ENCODE measurements at places on chromosomes 1 and 21. TPM values are rescaled to one million over a fixed set of nuclear protein-coding genes. Genes with fewer than 3 reads are reported as not detected.

DNA sequence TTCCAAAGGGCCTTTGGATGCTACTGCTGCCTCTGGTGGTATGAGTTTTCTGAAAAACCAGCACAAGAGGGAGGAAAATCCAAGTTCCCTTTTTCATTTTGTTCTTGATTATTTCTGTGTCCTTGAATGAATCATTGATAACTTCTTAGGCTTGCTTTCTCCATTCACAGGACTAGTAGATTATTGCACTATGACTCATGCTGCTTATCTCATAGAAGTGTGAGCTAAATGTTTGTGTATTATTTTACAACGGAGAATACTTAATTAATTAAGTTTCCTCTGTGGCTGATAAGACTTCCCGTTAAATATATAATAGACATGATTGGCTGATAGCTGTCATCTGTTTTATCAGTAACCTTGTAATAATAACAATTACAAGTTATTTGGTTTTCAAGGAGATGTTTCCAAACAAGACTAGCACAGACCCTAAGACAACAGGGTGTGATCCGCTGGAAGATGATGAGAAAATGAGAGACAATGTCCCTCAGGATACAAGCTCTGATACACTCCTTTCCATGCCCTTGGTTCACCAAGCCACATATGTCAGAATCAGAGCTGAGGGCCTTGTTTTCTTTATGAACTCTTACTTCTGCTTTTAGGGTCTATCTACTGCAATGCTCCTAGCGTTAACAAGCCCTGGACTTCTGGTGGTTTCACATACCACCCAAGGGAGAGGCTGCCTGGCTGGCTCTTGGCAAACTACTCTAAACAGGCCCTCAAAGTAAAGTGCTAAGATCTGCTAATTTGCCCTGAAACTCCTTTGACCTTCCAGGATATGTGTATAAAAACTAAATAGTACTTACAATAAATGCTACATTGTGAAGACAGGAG is 1078.3 kb downstream of the TTLL7 start:
- H3K27me3 ChIP-seq: peaks cover 25% of the 10 kb centered on the region
- H3K36me3 ChIP-seq: no peaks in the 10 kb centered on the region
- DNase-seq: peak; percentile 89
- no peak overlapping the region for H3K4me3 ChIP-seq

GRCh38 chr1:998745-998994 is 1.2 kb downstream of the HES4 start:
- DNase-seq: no peak
- no peak overlapping the region for H3K27ac ChIP-seq

- H3K4me3 ChIP-seq: no peak overlapping the region
- no peaks in the 10 kb centered on the region for H3K4me1 ChIP-seq
- no peak for DNase-seq
- no peaks in the 10 kb centered on the region for H3K36me3 ChIP-seq
Observed at GRCh38 chr1:112144733-112145426, 155.4 kb upstream of the KCND3 start.

DNA sequence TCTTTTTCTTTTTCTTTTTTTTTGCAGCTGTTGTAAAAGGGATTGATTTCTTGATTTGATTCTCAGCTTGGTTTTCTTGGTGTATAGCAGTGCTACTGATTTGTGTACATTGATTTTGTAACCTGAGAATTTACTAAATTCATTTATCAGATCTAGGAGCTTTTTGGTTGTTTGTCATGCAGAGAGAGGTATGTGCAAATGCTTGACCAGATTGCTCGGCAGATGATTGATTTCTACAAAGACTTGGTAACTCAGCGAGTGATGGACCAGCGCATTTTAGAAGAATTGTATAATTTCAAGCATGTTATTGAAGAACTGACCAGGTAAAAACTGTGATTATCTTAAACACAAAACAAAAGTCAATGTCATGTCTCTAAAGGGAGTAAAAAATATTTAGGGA is 27.9 kb downstream of the AXDND1 start:
- DNase-seq: no peak
- no peak overlapping the region for H3K4me3 ChIP-seq
- H3K4me1 ChIP-seq: no peaks in the 10 kb centered on the region
- no peaks in the 10 kb centered on the region for H3K27me3 ChIP-seq

DNA sequence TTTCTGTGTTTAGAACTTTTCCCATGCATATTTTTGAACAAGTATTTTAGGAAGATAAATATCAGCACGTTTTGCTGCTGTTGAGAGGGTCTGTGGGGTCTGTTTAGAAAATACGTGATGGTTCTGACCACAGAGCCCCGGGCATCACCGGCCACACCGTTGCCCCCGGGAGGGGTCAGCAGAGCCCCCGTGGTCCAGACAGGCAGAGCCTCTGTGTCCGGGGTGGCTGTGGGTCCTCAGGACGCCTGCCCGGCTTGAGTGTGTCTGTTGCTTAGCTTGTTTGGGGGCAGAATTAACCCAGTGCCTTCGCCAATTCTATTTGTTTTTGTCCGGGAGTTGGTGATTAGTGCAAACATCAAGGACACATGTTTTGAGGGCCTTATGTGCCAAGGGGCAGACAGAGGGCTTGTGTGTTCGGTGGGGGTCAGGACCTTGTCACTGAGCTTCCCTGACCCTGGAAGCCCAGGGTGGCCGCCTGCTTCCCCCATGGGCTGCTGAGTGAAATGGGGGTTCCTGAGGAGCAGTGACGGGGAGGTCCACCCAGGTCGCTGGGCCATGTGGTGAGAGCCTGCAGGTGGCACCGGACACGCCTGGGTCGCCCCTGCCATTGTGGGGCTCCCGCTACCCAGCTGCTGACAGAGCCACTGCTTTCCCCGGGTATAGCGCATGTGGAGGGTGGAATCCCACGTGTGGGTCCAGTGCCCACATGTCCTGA is 122.2 kb downstream of the SIK1 start:
- DNase-seq: no peak
- H3K4me1 ChIP-seq: no peaks in the 10 kb centered on the region
- H3K27me3 ChIP-seq: no peaks in the 10 kb centered on the region

DNA sequence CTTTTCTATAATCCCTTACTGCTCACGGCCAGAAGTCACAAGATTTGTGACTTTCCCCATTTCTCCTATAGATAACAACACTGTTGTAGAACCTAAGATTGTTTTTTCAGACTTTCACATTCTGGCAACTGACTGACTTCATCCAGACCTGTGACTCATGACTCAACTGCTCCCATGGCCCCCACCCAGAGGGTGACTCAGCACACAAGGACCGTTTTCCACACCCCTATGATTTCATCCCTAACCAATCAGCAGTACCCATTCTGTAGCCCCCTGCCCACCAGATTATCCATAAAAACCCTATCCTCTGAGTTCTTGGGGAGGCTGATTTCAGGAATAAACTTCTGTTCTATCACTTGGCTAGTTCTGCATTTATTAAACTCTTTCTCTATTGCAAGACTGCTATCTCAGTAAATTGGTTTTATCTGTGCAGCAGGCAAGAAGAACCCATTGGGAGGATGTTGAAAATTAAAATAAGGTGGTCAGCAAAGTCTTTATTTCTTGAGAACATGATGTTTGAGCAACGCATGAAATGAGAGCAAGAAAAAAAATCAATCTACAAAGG is 79.7 kb downstream of the NGF start:
- H3K36me3 ChIP-seq: no peaks in the 10 kb centered on the region
- no peaks in the 10 kb centered on the region for H3K4me1 ChIP-seq
- H3K27me3 ChIP-seq: no peaks in the 10 kb centered on the region
- no peak overlapping the region for H3K4me3 ChIP-seq
- no peak overlapping the region for H3K27ac ChIP-seq

DNA sequence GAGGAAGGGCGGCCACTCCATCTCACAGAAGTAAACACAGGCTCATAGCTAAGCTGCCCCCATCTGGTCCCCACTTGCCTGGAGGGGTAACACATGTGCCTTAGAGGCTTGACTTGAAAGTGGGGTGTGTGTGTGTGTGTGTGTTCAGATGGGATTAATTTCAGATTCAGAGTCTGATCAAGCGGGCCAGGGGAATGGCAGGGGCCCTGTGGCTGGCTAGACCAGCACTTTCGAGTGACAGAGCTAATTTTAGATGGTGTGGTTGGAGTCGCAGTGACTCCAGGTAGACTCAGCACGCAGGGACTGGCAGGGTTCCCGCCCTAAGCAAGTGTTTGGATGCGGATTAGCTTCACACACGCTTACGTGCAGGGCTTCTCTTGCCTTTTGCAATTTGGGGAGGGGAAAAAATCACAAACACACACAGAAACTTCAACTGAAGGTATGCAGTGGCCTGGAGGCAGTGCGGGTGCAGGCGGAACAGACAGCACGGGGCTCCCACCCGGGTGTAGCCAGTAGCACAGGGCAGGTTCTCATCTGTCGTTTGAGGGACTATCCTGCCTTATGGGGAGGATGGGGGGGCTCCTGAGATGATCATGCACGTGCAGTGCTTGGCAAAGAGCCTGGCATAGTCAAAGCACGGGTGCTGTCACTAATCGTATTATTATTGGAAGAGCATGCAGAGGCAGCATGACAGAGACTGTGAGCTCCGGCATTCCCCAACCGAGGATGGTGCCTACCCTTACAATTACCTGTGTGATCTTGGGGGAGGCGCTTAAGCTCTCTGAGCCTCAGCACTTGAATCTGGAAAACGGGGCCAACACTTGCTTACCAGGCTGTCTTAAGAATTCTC is 1.3 kb downstream of the EDN2 start:
- peaks cover 17% of the 10 kb centered on the region for H3K4me1 ChIP-seq
- H3K4me3 ChIP-seq: no peak overlapping the region
- H3K36me3 ChIP-seq: no peaks in the 10 kb centered on the region
- no peaks in the 10 kb centered on the region for H3K27me3 ChIP-seq
- no peak for DNase-seq
- H3K27ac ChIP-seq: no peak overlapping the region

GRCh38 chr21:44932408-44933181 is 7.2 kb upstream of the SLX9 start:
- DNase-seq: no peak
- peaks cover 16% of the 10 kb centered on the region for H3K4me1 ChIP-seq
- H3K27me3 ChIP-seq: peaks cover 7% of the 10 kb centered on the region
- no peak overlapping the region for H3K27ac ChIP-seq
- no peaks in the 10 kb centered on the region for H3K36me3 ChIP-seq

NBPF6 gene
- not detected for polyA plus RNA-seq

SPATA46 gene
- not detected for polyA plus RNA-seq

PGLYRP3 gene
- not detected for polyA plus RNA-seq
